ENCODE measurements at places on chromosomes 3 and 15.
A peak's percentile ranks its signal among the peaks of the same experiment; 100 is the strongest.

DNA sequence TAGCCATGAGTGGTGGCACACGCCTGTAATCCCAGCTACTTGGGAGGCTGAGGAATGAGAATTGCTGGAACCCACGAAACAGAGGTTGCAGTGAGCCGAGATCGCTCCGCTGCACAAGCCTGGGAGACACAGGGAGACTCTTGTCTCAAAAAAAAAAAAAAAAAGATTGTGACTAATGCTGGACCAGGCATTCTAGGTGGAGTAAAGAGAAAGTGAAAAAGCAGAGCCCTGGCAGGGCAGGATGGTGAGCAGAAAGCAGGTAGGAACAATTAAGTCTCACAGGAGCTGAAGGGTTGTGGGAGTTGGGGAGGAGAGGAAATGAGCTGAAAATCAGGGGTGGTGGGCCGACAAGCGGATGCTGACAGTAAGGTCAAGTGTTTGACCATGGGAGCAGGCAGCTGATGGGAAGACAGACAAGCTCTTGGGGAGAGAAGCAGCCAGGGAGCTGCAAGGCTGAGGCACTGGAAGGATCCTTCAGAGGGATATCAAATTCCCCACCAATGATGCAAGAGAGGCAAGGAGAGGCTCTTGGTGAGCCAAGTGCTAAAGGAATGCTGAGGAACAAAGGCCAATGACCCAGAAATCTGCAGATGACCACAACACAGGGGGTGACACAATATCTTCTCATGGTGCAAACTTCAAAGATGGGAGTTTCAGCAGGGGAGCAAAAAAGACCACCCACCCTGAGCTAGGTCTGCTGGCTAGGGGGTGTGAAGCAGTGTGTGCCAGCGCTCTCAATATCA lies 251.1 kb downstream of the ULK4 start:
- no peak overlapping the region for H3K27ac ChIP-seq
- H3K4me3 ChIP-seq: no peak overlapping the region
- H3K4me1 ChIP-seq: no peaks in the 10 kb centered on the region
- no peak for DNase-seq
- H3K36me3 ChIP-seq: no peaks in the 10 kb centered on the region
- no peaks in the 10 kb centered on the region for H3K27me3 ChIP-seq

DNA sequence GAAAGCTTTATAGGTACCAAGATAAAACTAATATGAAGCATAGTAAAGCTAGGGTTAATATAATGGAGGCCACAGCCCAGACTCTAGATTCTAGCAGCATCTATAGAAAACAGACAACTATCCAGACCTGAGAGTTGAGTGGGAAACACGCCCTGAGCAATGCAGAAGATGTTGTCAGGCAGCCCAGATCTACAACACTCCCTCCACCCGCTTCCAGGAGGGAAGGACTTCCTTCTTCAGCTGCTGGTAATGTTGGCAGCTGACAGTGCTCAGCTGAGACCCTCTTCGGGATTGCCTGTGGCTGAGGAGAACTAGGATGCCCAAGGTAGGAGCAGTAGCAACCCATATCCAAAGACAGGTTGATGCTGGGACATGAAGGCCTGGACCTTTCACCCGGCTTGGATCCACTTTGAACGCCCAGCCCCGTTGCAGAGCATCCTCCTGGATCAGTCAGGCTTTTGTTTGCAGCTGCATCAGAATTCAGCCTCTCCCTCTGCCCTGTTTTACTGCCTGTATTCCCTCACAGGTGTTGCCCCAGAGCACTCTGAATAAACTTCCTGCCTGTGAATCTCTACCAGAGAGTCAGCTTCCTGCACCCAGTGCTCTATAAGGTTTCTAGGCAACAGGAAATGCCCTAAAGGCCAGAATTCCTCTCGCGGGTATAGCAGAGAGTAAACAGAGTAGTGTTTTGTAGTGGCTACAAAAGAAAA lies 174.7 kb upstream of the IL12A start:
- peaks cover 3% of the 10 kb centered on the region for H3K4me1 ChIP-seq
- H3K27ac ChIP-seq: peak overlapping the region; percentile 59
- no peaks in the 10 kb centered on the region for H3K27me3 ChIP-seq
- peak; percentile 50 for DNase-seq

DNA sequence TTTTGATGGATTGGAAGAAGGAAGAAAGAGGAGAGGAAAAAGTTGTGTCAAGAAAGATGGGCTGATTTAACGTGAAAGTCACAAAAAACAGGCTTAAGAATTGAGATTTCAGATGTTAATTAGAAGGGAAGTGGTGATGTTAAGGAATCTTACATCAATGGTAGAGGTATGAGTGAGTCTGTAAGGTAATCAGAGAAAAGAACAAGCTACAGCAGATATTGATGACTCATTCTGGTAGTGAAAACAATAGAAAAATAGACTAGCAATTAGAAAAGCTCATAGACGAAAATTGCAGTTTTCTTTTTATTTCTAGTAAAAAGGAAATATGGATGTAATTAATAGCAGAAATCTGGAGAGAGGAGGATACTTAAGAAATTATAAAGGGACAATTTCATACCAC lies 559.6 kb downstream of the MCTP2 start:
- H3K4me1 ChIP-seq: peaks cover 3% of the 10 kb centered on the region
- H3K4me3 ChIP-seq: no peak overlapping the region
- no peak overlapping the region for H3K27ac ChIP-seq
- H3K36me3 ChIP-seq: no peaks in the 10 kb centered on the region
- DNase-seq: no peak
- no peaks in the 10 kb centered on the region for H3K27me3 ChIP-seq

DNA sequence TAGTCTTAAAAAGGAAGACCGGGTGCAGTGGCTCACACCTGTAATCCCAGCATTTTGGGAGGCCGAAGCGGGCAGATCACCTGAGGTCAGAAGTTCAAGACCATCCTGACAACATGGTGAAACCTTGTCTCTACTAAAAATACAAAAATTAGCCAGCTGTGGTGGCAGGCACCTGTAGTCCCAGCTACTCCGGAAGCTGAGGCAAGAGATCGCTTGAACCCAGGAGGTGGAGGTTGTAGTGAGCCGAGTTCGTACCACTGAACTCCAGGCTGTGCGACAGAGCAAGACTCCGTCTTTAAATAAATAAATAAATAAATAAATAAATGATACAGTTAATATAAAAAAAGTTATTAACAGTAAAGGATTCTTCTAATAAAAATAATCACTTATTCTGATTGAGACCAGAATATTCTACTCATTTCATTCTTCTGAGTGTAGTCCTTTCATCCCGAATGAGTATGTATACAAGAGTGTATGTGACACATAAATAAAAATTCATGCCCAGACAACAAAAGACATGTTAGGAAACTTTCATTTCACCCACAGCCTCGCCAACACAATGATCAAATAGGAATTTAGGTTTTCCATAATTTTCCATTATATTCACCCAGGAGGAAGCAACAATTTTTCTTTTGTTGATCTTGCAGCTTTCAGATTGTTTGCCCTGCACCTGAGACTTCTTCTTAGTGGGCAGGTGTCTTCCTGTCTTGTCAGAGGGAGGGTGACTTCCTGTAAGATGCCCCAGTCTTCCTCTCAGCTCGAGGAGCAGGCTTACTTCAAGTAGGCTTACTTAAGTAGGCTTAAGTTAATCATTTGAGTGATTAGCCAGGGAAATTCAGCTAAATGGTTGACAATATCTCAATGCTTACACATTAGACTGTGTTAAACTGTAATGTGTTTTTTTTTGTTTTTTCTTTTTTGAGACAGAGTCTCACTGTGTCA lies 7.8 kb upstream of the NUP210 start:
- H3K4me3 ChIP-seq: no peak overlapping the region
- no peaks in the 10 kb centered on the region for H3K27me3 ChIP-seq
- no peak for DNase-seq

GRCh38 chr15:78255421-78256043 lies 8.8 kb upstream of the DNAJA4 start:
- DNase-seq: no peak
- no peaks in the 10 kb centered on the region for H3K4me1 ChIP-seq
- no peak overlapping the region for H3K27ac ChIP-seq
- no peak overlapping the region for H3K4me3 ChIP-seq
- H3K36me3 ChIP-seq: no peaks in the 10 kb centered on the region

DNA sequence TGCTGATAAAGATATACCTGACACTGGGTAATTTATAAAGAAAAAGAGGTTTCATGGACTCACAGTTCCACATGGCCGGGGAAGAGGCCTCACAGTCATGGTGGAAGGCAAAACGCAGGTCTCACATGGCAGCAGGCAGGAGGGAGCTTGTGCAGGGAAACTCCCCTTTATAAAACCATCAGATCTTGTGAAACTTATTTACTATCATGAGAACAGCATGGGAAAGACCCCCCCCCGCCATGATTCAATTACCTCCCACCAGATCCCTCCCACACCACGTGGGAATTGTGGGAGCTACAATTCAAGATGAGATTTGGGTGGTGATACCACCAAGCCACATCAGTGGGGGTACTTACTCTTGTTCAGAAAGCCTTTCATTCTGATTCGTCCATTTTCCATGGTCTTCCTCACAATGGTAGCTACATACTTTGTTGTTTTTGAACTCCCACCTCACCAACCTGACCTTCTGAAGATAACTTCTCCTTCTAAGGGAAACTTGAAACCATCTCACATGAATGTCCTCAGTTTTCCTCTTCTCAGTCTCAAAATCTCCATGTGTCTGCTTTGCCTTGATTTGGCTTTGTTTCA lies 275.6 kb upstream of the PROK2 start:
- H3K36me3 ChIP-seq: no peaks in the 10 kb centered on the region
- no peak overlapping the region for H3K4me3 ChIP-seq
- no peak for DNase-seq
- no peaks in the 10 kb centered on the region for H3K27me3 ChIP-seq

DNA sequence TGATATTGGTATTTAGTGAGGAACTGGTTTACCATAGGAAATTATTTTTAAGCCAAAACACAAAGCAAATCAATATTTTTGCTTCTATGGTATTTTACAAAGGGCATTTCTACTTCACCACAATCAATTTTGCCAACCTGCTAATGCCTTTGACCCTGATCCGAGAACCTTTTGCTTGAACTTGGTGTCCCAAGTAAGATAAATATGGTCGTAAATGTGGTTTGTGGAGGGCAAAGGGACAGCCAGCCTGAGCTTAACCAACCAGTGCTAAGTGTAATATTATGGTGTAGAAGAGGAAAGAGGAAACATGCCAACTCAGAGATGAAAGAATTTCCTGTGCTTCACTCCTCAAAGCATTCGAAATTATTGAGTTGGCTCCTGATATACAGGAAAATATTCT lies 148.4 kb downstream of the C3orf38 start:
- H3K27me3 ChIP-seq: no peaks in the 10 kb centered on the region
- no peaks in the 10 kb centered on the region for H3K4me1 ChIP-seq
- no peak overlapping the region for H3K4me3 ChIP-seq
- no peak overlapping the region for H3K27ac ChIP-seq

All from hepatocyte (in vitro differentiated cells).